ENCODE measurements at places on chromosomes 12 and 14.

- no peak for DNase-seq
Measured at GRCh38 chr12:73612551-73612950, 925.1 kb upstream of the ATXN7L3B start.

GRCh38 chr12:12896260-12896659 is 4.9 kb downstream of the GPRC5A start:
- no peak for DNase-seq

- DNase-seq = no peak
Measured at GRCh38 chr14:69693801-69694729, 72.9 kb upstream of the SRSF5 start.

GRCh38 chr14:22822016-22822570 is 6.9 kb upstream of the SLC7A7 start:
- peak; percentile 36 for DNase-seq

GRCh38 chr14:50874757-50875156 is 2.9 kb downstream of the ABHD12B start:
- DNase-seq = no peak

- DNase-seq = no peak
Measured at GRCh38 chr12:32494656-32495055, 95.3 kb downstream of the FGD4 start.

DNA sequence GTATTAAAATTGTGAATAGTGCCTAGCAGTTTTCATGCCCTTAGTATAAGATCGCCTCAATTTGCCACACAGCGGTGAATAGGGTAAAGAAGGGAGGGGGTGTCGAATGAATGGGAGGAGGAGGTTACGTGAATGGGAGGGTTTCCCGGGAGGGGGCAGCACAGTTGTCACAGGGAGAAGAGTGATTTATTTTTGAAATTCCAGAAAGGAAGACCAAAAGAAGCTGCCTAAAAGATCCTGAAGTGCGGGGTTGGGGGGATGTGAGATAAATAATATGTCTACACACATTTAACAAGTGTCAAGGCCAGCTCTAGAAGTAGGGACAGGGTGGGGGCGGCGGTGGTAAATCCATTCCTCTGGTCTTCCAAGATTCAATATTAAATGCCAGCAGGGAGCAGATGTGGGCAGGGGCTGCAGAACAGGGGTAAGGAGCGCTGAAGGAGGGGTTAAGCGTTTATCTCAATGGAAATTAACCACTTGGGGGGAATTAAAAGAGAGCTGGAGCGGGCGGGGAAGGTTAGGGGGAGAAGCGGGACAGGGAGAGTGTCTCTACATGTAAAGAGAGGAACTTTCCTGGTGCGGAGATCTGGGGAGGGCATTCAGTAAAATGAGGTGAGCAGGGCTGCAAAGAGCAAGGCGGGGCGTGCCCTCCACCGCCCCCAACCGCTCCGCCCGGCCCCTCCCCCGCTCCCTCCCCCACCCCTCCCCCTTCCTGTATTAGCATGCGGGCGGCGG is 867 bp downstream of the C12orf42 start:
- no peak for DNase-seq

- no peak for DNase-seq
Measured at GRCh38 chr12:101793401-101793800, 37.4 kb downstream of the GNPTAB start.

- no peak for DNase-seq
Measured at GRCh38 chr14:43938588-43939281, 568.3 kb downstream of the FSCB start.

GRCh38 chr12:82593143-82593542 is 93.6 kb upstream of the TMTC2 start:
- no peak for DNase-seq

- peak; percentile 79 for DNase-seq
Measured at GRCh38 chr12:124386059-124386458, 91.2 kb downstream of the RFLNA start.

DNA sequence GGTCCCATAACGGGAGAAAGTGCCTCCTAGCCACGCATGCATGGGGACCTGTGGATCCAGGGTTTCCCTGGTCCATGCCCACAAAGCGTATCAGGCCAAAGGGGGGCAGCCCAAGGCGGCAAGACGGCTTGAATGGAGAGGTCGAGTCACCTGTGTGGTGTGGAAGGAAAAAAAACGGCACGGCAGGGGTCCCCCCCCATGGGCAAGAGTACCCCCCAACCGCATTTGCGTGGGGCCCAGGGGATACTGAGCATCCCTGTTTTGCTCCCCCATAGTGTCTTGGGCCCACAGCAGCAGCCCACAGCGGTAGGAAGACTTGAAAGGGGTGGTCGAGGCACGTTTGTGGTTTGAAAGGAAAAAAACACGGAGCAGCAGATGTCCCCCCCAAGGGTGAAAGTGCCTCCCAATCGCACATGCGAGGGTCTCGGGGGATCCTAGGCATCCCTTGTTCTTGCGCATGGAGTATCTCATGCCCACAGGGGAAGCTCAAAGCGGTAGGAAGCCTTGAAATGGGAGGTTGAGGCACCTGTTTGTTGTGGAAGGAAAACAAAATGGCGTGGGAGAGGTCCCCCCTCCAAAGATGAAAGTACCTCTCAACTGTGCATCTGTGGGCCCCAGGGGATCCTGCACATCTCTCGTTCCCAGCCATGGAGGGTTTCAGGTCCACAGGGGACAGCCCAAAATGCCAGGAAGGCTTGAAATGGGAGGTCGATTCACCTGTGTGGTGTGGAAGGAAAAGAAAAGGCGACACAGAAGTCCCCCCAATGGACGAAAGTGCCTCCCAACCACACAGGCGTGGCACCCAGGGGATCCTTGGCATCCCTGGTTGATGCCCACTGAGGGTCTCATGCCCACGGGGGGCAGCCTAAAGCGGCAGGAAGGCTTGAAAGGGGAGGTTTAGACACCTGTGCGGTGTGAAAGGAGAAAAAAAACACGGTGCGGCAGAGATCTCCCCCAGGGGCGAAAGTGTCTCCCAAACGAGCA is 577.5 kb downstream of the ALG10 start:
- no peak for DNase-seq

DNA sequence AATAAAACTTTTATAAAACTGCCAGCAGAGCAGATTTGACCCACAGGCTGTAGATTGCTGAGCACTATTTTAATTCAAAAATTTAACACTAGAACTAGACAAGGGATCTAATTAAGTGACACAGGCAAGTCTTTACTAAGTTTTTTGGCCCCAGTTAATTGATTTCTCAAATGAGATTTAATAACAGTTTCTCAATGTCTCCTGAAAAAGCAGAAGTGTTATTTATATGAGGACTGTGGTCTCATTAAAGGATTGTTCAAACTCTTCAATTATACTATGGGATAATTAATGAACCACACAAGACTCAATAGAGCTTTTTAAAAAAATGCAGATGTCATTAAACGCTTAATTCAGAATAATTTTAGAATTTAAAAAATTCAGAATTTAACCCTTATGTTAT is 1.9 kb downstream of the HEATR5A start:
- no peak for DNase-seq

DNA sequence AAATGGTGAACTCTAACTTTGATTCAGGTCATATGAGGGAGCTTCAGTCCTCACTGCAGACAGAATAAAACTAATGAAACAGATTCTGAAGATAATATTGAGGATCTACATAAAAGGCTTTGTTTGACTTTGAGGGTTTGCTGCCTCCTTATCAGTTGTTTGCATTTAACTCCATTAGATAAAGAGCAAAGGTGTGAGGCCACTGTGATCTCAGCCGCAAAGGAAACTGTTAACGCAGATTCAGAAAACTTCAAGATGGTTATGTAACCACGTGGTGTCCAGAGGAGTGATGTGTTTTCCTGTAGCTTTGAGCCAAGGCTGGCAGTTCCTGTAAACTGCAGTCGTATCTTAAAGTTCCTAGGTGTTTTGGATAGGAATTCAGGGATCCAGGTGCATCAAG is 67.8 kb downstream of the METTL25 start:
- DNase-seq = no peak

DNA sequence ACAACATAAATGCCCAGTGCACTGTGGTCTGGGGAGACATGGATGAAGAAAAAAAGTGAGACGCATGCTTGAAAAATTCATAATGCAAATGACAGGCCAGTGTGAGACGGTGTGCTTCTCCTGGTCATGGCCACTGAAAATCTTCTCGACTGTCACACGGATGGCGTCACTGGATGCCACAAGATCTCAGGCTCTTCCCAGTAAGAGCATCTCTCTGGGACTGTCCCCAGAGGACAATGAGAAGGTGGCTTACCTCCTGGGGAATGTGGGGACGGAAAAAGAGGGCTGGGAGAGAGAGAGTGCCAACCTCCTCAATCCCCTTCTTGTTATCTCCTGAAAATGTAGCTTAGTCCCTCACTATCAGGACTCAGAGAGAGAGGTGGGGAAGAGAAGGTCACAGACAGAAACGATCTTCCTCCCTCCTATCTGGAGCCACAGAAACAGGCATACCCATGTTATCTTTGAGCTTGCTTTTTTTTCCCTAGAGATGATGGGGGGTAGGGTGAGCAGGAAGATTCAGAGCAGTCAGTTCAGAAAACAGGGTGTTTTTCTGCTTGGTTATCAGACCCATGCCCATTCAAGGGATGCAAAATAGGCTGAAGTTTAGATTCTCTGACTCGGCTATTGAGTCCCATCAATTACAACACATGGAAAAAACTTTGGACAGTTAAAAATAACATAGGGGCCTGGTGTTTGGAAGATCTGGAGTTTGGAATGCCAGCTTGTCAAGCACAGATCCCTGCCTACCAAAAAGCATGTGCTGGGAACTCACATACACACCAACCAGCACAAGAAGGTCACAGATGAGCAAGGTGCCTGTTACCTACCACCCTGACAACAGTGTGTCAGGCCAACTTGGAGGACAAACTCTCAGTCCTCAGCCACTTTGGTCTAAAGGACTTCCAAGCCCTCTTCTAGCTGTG is 24.2 kb downstream of the DPF3 start:
- no peak for DNase-seq

DNA sequence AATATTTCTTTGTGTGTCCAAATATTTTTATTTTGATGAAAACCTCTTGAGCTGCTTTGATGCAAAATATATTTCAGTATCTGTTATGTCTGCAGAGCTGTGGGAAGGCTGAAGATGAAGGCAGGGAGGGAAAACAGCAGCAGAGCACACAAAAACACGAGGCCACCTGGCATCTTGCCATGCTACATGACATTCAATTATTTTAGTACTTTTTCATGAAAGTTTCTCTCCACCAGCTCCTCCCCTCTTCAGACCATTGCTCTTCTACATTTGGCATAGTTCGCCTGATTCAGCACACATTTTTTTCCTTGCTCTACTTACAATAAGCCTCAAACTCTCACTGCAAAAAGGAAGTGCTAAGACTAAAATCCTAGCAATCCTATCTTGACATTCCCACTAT is 4.6 kb upstream of the ALX1 start:
- no peak for DNase-seq
